ENCODE measurements at places on chromosomes 6 and 20.
A peak's percentile ranks its signal among the peaks of the same experiment; 100 is the strongest.

- DNase-seq, result no peak
These were observed 729.0 kb downstream of the RFPL4B start for GRCh38 chr6:113076116-113076515.

DNA sequence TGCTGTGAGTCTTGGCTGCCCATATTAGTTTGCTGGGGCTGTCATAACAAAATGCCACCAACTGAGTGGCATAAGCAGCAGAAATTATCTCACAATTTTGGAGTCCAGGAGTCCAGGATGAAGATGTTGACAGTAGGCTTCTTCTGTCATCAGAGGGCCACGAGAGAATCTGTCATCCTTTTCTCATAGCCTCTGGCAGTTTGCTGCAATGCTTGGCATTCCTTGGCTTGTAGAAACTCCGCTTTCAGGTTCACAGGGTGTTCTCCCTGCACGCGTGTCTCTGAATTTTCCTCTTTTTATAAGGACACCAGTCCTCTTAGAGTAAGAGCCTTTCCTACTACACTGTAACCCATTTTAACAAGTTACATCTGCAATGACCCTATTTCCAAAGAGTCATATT, 838.4 kb downstream of the TFAP2A start:
- DNase-seq, result no peak

GRCh38 chr20:62898970-62899632, 27.2 kb downstream of the DIDO1 start:
- no peak for DNase-seq

GRCh38 chr20:50468378-50468798, 41.8 kb upstream of the PTPN1 start:
- DNase-seq, result no peak

- no peak for DNase-seq
These were observed 441.1 kb upstream of the JARID2 start for GRCh38 chr6:14804785-14805210.

DNA sequence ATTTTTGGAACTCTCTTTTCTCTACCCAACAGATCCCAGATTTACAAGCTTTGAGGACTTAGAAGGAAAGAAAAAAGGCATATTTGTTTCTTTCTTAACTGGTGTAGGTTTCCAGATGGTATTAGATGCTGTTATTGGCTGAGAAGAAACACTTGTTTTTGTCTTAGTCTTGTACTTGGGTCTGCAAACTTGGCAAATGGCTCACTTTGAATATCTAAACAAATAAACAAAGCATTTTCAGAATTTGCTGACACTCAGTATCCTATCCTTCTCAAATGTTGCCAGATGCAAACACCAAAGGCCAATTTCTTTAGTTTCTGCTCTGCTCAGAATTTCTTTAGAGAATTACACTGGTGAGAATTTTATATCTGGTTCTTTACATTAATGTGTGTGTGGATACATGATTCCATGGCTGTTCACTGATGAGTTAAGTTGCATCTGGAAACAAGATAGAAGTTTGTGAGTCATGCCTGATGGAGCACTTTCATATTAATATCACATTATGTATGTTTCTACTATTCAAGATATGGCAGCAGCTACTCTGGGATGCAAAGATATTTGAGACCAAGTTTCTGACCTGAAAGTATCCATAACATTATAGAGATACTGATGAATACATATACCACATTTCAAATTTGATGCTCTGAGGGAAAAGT, 43.7 kb upstream of the CEP162 start:
- DNase-seq, result no peak

DNA sequence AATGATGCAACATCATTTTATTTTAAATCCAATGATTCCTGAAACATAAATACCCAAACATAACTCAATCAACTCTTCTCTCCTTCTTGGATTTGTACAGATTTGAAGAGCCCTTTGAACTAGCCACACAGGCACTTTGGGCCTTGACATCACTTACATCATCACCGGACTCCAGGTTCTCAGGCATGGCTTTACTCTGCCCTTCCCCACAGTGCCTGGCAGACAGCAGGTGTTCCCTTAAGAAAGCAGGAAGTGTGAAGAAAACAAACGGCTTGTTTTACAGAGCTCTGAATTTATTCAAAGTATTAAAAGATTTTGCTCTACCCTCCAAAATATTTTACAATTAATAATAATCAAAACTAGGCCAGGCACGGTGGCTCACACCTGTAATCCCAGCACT, 54.8 kb upstream of the GCM1 start:
- no peak for DNase-seq

- DNase-seq, result no peak
These were observed 121.2 kb upstream of the UST start for GRCh38 chr6:148625609-148626008.

DNA sequence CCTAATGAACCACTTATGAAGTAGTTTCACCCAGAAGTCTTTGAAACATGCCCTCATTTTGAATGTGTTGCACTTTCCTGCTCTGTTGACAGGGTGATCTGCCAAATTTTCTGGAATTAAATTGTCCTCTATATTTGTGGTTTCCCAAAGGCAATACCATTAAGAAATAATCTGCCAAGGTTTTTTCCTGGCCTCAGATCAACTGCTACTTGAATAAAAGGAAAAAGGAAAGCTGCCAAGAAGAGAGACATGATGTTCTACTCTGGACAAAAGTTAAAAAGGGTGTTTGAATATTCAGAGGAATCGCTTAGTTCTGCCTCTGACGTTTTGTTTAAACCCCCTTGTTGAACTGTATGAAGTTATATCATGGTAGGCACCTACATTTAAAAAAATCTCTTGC, 37.4 kb upstream of the ARMH2 start:
- no peak for DNase-seq

DNA sequence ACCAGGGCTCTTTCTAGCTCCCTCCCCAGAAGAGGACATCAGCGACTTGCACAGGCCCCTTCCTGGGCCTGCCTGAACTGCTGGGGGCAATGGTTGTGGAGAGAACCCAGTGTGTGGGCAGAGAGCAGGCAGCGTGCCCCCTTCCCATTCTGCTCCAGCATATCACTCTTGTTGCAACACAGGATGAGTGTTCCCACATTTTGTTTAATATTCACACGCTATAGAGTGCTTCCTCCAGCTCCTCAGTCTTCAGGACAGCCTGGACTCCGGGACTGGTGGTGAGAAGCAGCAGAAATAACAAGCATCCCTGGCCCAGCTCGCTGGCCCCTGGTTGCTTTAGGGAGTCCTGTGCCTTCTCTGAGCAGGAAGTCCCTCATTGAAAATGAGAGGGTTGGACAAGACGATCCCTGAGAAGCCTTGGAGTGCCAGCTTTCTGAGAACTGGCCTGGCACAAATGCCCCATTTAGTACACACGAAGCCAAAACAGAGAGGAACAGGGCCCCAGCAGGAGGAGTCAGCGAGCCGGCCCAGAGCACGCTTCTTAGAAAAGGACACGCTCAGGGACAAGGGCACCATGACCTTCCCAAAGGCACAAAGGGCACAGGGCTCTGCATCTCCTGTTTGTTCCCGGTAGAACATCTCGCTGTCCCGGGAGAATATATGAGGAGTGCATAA, 84.2 kb upstream of the FOXC1 start:
- no peak for DNase-seq

DNA sequence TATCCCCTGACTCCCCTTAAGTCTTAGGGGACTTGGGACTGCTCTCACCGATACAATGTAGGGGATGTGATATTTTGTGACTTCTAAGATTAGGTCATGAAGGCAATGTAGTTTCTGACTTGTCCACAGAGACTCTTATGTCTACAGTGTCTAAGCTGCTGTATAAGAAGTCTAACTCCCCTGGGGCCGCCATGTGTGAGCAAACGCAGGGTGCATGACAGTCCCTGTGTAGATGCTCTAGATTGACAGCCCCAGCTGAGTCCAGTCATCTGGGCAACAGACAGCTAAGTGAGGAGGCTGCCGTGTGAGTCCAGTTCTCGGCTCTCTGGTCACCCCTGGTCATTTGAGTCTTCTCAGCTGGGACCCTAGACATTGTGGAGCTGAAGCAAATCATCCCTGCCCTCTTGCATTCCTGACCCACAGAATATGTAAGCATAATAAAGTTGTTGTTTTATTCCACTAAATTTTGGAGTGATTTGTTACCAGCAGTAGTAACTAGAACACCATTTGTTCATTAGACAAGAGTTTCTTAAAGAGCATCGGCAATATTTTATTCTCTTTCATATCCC, 743.3 kb upstream of the CHD6 start:
- DNase-seq, result no peak

DNA sequence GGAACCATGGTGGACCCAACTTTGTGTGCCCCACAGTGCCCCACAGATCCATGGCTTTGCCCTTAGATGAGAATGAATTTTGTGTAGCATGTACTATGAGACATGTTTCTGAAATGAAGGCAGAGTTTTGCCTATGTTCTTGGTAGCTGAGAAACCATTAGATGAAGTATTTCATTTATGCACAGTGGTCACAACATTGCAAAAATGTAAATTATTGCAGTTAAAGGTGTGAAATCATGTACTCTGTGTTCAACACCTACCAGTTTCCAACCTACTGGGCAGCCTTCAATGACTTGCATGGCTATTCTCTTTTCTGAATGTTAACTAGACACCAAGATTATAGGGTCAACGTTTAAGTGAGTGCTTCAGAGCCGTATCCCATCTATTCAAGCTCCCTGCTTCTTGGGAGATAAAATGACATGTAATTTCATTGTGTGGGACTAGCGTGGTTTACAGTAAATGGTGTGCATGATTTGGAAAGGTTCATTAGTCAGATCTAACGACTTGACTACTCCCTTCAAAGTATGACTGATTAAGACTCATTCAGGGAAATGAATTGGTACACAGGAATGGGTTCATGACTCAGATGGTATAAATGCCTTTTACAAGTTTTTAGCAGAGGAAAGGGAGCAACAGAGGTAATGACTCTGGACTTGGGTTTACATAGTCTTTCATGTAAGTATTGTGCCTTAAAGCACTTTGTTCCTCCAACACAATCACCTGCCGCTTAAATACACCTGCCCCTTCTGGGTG, 106.1 kb upstream of the AKIRIN2 start:
- DNase-seq, result no peak

GRCh38 chr6:106730264-106730663, 100.9 kb downstream of the QRSL1 start:
- no peak for DNase-seq

DNA sequence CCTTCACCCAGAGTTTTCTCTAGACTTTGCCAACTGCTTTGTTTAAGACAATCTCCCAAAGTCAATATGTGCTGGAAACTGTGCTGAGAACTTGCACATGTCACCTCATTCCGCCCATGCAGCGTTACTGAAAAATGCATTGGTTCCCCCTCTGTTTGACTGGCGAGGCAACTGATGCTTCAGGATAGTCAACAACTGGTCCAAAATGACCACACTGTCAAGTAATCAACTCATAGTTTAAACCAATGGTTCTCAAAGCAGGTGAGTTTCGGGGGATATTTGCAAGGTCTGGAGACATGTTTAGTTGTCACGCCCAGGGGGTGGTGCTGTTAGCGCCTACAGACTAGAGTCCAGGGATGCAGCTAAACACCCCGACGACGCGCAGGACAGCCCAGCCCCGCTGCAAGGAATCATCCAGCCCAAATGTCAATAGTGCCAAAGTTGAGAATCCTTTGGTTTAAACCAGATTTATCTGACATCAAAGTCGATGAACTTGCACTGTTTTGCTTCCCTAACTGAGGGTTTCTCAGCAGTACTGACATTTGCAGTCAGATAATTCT, 170.0 kb downstream of the ZNF217 start:
- DNase-seq, result no peak

DNA sequence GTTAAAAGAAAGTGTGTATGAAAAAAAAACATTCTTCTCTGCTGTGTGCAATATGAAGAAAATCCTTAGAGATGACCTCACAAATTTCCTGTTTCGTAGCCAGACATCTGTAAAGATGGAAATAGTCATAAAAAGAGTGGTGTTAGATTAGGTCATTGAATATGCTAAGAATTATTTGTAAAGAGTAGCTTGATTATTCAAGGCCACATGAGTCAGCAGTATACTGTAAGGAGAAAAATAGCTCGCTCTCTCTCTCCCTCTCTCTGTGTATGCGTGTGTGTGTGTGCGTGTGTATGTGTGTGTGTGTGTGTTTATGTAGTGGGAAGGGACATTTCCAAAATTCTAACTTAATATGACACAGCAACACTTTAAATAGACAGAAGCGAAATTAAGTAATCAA, 78.8 kb downstream of the PTCHD4 start:
- DNase-seq, result no peak

DNA sequence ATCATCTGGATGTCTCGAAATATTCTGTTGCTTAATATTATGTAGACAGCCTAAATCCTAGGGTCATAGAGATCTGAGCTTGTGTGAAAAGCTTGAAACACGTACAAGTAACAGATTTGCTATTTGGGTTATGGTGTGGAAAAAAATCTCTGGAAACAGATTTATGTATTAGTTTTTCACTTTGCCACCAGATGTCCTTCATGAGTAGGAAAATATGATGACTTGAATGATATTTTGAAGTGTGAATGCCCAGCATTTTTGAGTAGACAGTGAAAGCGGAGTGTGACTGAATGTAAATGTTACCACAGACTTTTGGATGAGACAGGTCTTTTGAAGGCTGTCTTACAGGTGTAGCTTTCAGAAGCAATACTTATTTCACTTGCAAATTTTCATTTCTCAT, 4.2 kb upstream of the BMP6 start:
- DNase-seq, result no peak

DNA sequence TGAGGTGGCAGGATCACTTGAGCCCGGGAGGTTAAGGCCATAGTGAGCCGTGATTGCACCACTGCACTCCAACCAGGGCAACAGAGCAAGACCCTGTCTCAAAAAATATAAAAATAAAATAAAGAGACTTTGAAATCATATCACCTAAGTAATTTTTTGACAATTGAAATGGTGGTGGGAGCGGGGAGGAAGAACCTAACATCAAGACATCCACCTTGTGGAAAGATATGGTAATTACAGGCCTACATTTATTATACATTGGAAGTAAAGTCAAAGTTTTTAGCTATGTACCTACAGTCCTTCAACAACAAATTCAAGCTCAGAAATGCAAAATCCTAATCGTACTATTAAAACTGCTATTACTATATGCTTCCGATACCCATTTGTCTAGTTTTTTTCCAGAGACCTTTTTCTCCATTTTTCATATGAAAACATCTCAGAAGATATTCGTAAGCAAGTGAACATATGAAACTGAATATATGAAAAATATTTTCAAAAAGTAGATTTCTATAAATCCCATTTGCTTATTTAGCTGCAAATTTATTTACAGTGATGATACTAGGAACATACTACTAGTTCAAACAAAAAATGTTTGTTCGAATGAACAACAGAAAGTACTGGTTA, 83.3 kb downstream of the SYCP2 start:
- no peak for DNase-seq

DNA sequence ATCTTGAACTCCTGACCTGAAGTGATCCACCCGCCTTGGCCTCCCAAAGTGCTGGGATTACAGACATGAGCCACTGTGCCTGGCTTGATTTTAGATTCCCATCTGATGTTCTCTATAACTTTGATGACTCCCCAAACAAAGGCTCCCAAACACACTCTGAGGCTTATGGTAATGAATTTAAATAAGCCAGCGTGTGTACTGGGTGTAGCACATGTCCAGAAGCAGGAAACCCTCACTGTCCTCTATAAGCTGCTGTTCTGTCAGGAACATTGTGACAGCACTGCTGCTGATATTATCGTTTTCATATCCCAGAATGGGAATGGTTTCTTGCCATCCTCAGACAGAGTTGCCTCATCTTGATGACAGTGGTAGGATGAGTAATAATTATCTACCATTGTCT, 54.1 kb upstream of the SALL4 start:
- DNase-seq, result no peak

- peak; percentile 50 for DNase-seq
These were observed 27.9 kb upstream of the CCR6 start for GRCh38 chr6:167094820-167095637.

GRCh38 chr6:128532827-128533226, 12.4 kb upstream of the PTPRK start:
- no peak for DNase-seq

GRCh38 chr6:169700296-169700695, 1.5 kb downstream of the WDR27 start:
- DNase-seq, result no peak
